Activated T-helper 2 cell treated with anti-CD3 and anti-CD28 coated beads, Interferon-gamma antibody, Interleukin-2, Interleukin-4, amounts not matched to agents 10 μg/mL and 5 μg/mL and 100 μg/mL, durations not matched to agents 14 hours and 24 hours and 36 hours (primary cell): ENCODE measurements at places on chromosomes 2 and 18.
A peak's percentile ranks its signal among the peaks of the same experiment; 100 is the strongest.

GRCh38 chr2:16154501-16155280 lies 214.3 kb downstream of the MYCN start:
- DNase-seq, result no peak

DNA sequence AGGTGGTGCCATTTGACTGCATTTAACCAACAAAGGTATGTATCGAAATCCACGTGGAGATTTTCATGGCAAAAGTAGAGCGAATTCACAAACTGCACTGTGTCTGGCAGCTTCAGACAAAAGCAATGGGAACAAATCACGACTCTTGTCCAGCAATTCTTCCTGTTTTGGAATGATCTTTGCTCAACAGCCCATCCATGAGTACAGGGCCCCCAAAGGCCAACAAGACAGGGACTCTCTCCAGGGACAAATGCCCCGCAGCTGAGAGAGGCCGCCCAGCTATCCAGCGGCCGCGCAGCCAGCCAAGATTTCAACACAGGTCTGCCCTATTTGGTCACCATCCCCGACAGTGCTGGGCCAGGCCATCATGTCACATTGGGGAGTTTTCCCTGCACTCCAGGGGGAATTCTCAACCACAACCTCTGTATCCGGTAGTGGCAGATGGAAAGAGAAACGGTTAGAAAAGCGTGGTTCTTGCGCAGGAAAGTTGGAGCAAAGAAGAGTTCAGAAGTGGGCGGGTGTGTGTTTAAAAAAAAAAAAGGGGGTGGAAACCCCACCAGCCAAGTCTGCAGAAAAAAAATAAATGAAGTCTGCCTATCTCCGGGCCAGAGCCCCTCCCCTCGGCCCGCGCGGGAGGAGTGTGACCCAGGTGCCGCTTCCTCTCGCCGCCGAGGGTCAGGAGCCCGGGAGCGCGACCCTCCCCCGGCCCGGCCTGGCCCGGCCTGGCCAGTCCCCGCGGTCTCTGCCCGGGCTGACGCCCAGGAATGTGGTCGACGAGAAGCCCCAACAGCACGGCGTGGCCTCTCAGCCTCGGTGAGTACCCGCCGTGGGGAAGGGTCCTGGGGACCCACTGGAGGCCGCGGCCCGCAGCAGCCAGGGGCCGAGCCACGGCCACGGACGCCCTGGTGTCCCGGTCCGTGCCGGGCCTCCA lies at the start of gene GYPC:
Gene GYPC, plus strand, starts transcription at position 659 of the 931 bp plus-strand sequence. Its CDS starts 106 bp downstream, at position 765.
- peak; percentile 48 for DNase-seq

DNA sequence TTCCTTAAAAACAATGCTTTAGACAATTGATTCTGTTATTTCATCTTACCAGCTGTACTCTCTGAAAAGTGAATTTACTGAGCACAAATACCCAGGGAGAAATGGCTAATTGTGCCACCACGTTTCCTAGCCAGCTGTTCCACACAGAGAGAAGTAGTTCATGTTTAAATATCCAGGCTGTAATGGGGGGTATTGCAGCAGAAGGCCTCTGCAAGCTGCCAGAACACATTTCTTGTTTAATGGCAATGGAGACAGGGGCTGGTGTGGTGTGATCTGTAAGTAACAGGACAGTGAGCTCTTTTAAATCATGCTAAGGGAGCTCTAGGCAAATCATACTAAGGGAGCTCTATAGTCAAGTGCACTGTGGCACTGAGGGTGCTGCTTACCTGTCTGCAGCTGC lies 809.2 kb downstream of the CNTNAP5 start:
- no peak for DNase-seq

DNA sequence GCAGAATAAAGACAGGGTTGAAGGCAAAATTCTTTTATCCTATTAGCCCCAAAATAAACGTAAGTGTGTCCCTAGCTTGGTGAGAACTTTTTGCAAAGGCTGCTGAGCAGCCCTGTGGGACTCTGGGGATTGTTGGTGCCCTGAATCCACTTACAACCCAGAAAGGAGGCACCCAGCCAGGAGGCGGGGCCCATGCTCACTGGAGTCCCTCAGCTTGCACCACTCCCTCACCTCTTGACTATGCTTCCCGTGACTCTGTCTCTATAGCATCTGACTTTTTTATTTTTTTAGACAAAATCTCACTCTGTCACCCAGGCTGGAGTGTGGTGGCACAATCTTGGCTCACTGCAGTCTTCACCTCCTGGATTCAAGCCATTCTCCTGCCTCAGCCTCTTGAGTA lies 15.8 kb upstream of the COL6A3 start:
- DNase-seq, result no peak

GRCh38 chr2:121408641-121409040 lies 122.0 kb upstream of the RNU4ATAC start:
- no peak for DNase-seq

DNA sequence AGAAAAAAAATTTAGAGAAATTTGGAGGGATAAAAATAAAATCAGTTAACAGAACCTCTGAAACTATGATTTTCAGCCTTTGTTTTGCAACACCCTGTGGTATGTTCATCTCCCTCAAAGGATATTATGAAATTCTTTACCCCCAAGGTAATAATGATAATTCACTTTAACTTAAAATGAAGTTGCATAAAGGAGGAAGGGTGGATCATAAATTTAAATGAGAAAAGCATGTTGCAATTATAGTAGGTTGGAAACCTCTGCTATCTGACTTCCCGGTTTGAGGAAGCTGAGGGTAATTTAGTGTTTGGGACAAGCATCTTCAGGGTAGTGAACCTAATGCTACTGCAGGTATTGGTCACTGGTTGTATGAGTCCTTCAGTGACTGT lies 102.9 kb downstream of the BABAM2 start:
- DNase-seq, result no peak

DNA sequence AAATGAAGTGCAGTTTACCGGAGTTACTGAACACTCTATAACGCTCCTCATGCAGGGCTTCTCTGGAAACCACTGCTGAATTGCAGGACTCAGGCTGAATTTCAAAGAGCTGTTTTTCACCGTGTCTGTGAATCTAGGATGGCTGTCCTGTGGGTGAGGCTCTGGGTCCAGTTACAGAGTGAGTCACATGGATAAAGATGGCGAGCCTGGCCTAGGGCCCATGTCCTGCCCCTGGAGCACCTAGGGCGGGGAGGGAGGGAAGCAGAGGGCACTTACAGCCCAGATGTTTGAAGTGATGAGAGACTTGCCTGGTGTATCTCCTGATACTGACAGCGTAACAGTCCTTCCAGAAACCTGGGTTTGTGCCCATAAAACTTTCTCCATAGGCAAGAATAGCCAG lies 583.0 kb downstream of the IRS1 start:
- DNase-seq, result no peak

DNA sequence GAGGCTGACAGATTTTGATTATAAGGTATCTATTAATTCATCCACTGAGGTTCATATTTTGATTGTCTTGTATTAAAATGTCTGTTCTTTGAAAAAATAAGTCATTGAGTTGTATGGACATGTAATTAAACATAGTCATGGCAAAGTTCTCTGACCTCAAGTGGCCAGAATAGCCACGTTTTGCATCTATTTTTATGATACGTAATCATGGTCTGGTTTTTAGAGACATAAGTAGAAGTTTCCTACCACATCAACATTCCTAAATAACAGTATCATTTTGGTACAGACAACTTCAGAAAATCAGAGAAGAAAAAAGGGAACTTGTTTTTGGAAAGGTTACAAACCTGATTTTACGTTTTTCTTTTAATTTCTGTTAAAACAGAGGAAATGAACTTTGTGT lies 47.6 kb downstream of the COL5A2 start:
- no peak for DNase-seq
